NCI-H345 (cell line): ENCODE measurements at places on chromosomes 7 and 10.

GRCh38 chr10:29701306-29701705 lies 66.5 kb upstream of the SVIL start:
- no peak for DNase-seq

DNA sequence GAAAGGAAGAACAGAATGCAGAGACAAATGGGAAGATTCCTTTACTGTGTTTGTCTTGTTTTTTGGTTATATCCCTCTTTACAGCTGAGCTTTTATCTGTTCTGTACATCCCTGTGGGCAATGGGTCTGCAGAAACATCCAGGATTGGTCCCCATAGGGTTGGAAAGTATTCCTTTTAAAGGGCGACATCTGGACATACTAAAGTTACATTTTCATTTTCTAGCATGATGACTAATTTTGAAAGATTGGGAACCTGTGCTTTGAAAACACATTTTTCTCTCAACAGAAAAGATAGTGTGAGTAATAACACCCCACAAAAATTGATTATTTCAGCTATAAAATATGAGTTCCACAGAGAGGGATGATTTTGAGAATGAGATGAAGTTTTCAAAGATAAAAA lies 435.8 kb downstream of the GPAM start:
- DNase-seq: no peak

DNA sequence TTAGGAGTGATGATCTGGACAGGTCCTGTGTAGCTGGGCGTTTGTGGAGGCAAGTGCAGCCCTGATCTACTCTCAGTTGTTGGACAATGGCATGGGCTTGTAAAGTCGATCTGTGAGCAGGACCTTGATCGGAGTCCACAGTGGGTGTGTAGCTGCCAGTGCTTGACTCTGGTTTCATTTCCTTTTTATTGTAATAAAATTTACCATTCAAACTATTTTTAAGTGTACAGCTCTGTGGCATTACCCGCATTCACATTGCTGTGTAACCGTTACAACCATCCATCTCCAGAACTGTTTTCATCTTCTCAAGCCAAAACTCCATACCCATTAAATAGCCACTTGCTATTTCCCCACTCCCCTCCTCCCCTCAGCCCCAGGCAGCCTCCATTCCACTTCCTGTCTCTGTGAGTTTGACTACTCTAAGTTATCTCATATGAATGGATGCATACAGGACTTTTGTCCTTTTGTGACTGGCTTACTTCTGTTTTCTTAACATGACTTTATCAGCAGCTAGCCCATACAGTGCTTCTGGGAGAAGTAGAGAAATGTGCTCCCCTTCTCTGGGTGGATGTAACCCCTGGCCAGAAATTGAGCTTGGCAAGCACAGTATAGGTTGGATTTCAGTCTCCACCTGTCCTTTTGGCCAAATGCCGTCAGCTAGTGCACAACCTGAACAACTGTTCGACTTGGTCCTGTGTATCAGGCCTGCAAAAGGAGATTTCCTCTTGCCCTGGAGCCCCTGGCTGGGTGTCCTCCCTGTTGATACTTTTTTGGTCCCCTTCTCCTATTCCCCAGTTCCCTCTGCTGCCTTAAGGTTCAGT lies 180.0 kb downstream of the LRMDA start:
- no peak for DNase-seq

DNA sequence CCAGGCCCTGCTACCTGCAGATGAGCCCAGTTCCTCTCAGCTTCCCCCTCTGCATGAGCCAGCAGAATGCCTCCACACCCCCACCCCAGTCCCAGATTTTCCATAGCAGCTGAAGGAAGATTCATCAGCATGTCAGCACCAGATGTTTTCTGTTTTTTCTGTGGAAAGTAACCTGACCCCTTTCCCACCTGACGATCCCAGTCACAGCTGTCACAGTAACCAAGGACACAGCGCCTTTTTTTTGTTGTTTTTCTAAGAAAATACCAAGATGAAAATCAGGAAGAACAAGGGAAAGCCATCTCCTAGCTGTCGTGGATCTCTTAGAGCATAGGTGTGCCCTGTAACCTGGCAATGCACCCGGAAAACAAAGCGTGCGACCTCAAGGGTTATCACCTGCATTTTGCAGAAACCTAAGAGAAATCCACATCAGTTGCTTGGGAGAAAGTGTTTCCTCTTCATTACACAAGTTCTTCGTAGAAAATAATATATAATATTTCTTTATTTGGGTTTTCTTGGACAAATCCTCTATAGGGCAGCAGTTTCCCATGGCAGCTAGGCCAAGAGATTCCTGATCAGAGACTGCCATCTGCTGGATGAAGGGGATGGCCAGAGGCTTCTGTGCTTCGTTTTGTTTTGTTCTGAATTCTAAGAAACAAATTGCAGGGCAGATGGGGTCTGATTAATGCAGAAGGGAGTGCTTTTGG lies 401.9 kb downstream of the TNS3 start:
- peak; percentile 43 for DNase-seq

GRCh38 chr7:122416336-122416735 lies 111.8 kb upstream of the FEZF1 start:
- DNase-seq: no peak

DNA sequence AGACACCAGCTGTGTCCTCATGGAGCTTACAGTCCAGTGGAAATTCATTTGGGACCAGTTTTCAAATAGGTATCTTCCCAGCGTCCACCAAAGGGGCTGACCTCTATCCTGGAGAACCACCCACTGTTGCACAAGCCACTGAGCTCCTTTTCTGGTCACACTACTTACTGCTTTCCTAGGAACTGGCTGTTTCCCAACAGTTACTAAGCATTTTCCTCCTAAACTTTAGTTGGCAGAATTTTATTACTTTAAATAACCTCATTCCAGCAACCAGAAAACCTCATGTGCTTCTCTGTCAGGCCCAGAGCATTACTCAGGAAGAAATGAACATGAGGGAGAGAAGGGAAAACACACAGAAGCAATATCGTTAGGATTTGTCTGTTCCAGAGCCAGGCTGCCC lies 183.1 kb downstream of the GPAM start:
- DNase-seq: no peak

GRCh38 chr7:37289781-37290180 lies 158.9 kb downstream of the ELMO1 start:
- no peak for DNase-seq

DNA sequence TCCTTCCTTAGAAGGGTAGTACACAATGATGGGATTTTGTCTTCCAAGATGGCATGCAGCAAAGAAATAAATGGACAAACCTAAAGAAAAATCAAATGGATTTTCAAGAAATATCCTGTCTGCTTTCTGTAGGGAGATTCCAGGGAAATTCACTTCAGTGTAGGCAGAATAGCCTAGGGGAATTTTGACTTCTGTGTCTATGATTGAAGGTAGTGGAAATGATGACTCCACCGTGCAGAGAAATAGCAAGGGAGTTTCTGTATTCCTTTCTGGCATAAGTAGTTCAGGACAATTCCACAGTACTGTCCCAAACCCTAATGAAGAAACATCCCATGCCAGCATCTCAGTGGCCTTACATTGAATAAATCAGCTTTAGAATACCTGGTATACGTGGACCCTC lies 9.5 kb downstream of the ATOH7 start:
- no peak for DNase-seq

DNA sequence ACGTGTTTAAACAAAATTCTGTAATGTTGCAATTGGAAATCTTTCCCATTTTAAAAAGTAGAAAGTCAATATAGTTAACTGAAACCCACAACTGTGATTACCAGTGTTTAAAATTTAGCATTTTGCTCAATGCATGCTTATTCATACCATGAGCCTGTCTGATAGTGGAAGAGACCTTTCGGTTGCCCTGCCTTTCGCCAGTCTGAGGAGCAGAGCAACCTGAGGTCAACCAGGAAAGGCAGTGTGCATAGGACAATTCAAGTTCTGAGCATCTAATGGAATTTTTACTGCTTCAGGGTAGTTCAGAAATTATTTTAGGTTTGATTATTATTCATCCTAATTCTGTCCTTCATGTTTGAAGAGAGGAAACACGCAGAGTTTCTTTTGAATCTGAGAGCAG lies 100.8 kb downstream of the CUBN start:
- DNase-seq: no peak

- DNase-seq: no peak
Observed at GRCh38 chr7:37713613-37714012, 30.0 kb downstream of the GPR141 start.

DNA sequence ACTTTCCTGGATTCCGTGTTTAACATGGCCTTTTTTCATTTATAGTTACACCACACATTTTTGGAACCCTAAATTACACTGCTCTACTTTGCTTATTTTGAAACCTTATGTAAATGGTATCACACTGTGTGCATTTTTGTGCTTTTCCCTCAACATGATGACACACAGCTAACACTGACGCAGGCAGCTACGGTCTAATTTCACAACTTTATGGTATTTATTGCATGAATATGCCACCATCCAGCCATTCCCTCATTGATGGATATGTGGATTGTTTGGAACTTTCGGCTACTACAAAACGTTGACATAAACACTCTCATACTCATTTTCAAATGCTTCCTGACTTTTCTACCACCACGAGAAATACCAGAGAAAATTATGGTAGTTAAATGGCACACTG lies 6.9 kb downstream of the PAPOLB start:
- DNase-seq: no peak

DNA sequence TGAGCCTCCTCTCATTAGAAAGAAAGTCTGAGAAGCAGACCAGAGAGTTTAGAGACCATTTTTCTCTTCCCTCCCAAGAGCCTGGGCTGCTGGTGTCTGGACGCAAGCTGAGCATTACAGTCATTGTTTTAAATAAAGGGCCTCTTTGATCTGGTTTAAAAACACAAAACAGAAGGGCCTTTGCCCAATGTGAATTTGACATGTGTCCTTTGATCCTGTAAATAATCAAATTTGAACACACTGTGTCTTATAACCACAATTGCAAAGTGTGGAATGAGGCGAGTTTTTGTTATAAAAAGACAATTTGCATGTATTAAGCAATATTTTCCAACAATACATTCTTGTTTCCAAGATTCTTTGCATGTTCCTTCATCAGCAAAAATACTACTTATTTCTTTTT lies 158.5 kb downstream of the C7orf25 start:
- DNase-seq: no peak

DNA sequence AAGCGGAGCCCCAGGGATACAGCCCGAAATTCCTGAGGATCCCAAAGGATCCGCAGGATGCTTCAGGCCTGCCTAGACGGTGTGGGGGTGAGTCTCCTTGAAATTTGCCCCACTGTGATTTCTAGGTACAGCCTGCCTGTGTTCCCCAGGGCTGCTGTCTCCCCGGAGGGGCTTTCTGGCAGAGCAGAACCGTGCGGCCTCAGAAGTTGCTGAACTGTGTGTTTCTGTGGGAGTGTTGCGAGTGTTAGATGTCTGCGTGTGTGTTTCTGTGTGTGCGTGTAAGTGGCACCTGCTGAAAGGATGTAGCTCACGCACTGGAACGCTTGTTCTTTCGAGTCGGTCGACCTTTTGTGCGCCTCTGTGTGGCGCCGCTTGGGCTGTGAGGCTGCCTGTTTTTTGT lies 27.8 kb upstream of the ZNF273 start:
- DNase-seq: no peak

- no peak for DNase-seq
Observed at GRCh38 chr10:17031637-17032635, 97.7 kb downstream of the CUBN start.
